ENCODE measurements at places on chromosomes 3 and 15. TPM values are rescaled to one million over a fixed set of nuclear protein-coding genes. Genes with fewer than 3 reads are reported as not detected.

DNA sequence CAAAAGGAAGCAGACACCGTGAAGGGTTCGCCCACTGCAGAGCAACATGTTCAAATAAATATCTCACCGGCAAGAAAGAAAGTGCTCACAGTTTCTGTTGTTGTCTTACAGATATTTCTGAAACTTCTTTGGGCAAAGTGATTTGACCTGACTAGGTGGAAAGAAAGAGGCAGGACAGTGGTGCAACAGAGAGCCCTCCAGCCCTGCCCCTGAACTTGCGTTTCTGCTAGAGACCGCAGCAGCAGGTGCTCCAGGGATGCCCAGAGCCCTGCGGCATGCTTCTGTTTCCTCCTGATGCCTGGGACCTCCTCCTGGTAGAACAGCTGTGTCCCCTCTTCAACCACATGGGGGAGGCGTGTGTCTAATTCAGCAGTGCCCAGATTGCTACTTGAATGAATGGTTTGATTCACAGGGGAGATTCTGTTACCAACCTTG is 123.4 kb downstream of the ATP10A start:
- no peak overlapping the region for H3K27ac ChIP-seq
- no peaks in the 10 kb centered on the region for H3K4me1 ChIP-seq
- H3K27me3 ChIP-seq: no peaks in the 10 kb centered on the region
- H3K4me3 ChIP-seq: no peak overlapping the region
- peak; percentile 52 for DNase-seq

DNA sequence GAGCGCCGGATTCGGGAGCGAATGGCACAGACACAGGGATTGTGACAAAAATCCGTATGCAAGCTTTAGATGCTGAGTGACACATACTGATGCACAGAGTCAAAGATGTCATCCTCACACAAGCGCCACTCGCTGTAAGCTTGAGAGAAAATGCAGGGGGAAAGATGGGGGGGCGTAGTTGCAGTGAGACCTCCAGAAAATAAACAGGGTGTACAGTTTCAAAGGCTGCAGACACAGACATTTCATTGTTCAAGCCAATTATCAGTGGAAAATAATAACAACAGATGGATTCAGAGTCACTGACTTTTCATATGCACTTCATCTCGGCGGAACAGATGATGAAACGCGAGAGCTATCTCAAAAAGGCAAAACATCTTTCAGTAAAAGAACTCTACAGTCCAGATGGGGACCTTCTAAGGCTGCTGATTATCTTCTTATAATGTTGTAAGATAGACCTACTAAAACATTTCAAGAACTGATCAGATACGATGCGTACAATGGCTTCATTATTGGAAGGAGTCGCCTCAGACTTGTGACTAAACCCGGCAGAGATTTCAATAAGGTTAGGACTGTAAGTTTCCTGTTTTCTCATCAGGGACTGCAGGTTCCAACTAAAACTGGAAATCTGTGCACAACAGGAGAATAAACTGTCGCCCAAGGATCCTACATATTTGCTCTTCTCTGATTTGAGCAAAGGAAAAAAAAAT is 275.4 kb downstream of the FOXP1 start:
- peaks cover 37% of the 10 kb centered on the region for H3K4me1 ChIP-seq
- no peaks in the 10 kb centered on the region for H3K27me3 ChIP-seq
- DNase-seq: no peak
- H3K27ac ChIP-seq: no peak overlapping the region
- no peak overlapping the region for H3K4me3 ChIP-seq

GRCh38 chr3:192831111-192831644 is 86.5 kb downstream of the MB21D2 start:
- H3K36me3 ChIP-seq: no peaks in the 10 kb centered on the region
- no peak overlapping the region for H3K4me3 ChIP-seq
- H3K27me3 ChIP-seq: no peaks in the 10 kb centered on the region
- no peak for DNase-seq
- H3K27ac ChIP-seq: no peak overlapping the region

DNA sequence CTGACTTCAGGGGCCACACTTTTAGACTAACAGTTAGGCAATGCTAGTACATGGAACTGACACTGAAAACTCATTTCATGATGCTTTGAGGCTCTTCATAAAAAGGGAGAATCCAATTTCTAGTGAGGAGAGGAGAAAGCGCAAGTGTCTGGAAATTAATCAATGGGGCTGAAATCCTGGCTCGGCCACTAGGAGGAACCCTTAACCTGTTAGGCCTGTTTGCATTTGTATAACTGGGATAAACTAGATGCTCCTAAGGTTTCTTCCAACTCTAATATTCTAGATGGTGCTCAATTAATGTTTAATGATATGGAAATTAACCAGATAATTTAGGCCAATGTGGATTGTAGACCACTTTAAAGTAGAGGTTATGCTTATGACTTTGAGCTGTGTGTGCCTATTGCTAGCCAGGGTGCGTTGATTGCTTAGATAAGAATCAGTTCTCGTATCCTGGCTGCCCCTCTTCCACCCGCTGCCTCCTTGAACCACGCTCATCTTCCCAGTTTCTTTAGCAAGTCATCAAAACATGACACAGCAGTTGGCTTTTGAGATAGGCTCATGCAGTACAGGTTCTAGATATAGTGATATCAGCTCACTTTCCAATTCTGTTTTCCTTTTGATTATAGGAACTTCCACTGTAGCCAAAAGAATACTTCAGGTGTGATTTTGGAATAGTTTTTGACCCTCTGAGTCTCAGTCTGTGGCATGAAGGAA is 16.8 kb upstream of the CRBN start:
- H3K4me1 ChIP-seq: no peaks in the 10 kb centered on the region
- H3K4me3 ChIP-seq: no peak overlapping the region
- DNase-seq: no peak
- H3K27me3 ChIP-seq: no peaks in the 10 kb centered on the region
- H3K27ac ChIP-seq: no peak overlapping the region

- H3K4me1 ChIP-seq: no peaks in the 10 kb centered on the region
- H3K4me3 ChIP-seq: no peak overlapping the region
- DNase-seq: no peak
- no peaks in the 10 kb centered on the region for H3K36me3 ChIP-seq
Measured at GRCh38 chr3:2334921-2335320, 236.3 kb downstream of the CNTN4 start.

- H3K36me3 ChIP-seq: no peaks in the 10 kb centered on the region
- H3K27me3 ChIP-seq: no peaks in the 10 kb centered on the region
- DNase-seq: no peak
- H3K4me3 ChIP-seq: no peak overlapping the region
- peaks cover 41% of the 10 kb centered on the region for H3K4me1 ChIP-seq
Measured at GRCh38 chr15:51096976-51097375, 2.3 kb upstream of the TNFAIP8L3 start.

GRCh38 chr3:11651900-11652299 is 8.2 kb upstream of the VGLL4 start:
- no peak for DNase-seq

DNA sequence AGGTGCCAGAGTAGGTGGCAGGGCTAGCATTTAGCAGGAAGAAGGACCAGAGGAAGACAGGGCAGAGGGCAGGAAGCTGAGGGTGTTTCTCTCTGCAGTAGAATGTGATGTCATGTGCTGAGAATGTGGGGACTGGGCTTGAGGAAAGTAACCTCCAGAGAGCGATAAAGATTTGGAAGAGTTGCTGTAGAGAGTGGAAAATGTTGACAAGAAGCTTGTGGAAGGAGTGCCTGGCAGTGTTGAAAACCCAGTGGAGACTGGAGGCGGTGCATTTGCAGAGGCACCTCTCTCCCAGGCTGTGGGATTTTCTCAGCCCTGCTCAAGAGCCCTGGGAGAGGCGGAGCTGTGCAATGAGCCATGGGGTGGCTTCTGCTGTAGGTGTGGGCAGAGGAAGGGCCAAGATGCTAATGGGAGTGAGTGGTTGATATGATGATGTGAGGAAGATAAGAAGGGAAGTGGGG is 54.8 kb downstream of the MESD start:
- H3K4me3 ChIP-seq: no peak overlapping the region
- H3K27me3 ChIP-seq: no peaks in the 10 kb centered on the region
- DNase-seq: no peak
- no peak overlapping the region for H3K27ac ChIP-seq
- no peaks in the 10 kb centered on the region for H3K36me3 ChIP-seq

DNA sequence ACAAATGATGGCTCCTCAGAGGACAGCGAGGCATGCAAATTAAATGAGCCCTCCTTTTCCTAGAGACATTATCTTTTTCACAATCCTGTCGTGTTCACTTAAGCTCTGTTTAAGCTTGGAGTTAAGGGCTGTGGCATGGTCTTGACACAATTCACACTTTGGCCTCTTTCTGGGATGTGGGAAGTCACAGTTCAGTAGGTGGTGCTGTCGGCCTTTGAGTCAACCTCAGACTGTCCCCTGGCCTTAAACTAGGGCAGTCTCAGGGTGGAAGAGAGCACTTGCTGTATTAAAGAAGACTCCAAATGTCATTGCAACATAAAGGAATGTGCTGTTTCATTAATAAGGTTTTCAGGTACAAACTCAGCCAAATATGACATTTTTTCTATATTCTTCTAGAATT is 351.0 kb downstream of the MCTP2 start:
- no peak overlapping the region for H3K27ac ChIP-seq
- no peaks in the 10 kb centered on the region for H3K27me3 ChIP-seq
- no peak for DNase-seq
- H3K4me1 ChIP-seq: no peaks in the 10 kb centered on the region
- H3K4me3 ChIP-seq: no peak overlapping the region
- H3K36me3 ChIP-seq: no peaks in the 10 kb centered on the region

DNA sequence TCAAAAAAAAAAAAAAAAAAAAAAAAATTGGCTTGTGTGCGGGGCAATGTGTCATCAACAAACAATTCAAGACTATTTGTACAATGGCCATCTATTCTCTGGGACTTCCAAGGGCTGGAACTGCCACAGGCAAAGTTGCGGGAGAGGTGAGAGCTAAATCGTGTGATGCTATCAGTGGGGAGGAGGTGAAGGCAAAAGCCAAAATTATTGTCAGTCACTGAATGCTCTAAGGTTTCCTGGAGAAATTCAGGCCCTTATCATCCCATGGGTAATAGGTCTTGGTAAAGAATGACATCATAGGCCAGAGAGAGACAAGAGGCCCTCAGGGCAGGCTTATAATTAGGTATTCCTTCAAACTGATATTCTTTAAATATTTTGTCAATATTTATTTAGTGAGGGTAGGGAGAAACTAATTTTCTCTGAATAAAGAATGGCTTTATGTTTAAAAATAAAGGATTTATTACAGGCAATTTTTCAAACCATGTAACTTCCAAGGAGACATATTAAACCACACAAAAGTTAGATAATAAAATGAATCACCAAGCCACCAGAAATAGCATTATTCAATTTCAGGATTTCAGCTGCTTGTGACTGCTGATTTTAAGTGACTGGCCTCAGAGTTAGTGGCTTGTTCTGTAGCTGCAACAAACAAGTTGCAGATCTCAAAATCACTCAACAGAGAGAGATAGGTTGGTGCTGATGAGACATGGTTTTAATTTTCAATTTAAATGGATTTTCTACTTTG is 226.3 kb upstream of the MRPL3 start:
- H3K4me3 ChIP-seq: no peak overlapping the region
- no peak for DNase-seq
- no peaks in the 10 kb centered on the region for H3K4me1 ChIP-seq
- H3K27me3 ChIP-seq: no peaks in the 10 kb centered on the region

GRCh38 chr15:67242708-67243111 is 11.8 kb downstream of the AAGAB start:
- no peaks in the 10 kb centered on the region for H3K27me3 ChIP-seq
- peaks cover 27% of the 10 kb centered on the region for H3K4me1 ChIP-seq
- H3K4me3 ChIP-seq: no peak overlapping the region

GRCh38 chr3:163175970-163176369 is 1679.4 kb downstream of the OTOL1 start:
- no peaks in the 10 kb centered on the region for H3K27me3 ChIP-seq
- H3K36me3 ChIP-seq: no peaks in the 10 kb centered on the region
- H3K4me3 ChIP-seq: no peak overlapping the region
- no peaks in the 10 kb centered on the region for H3K4me1 ChIP-seq
- DNase-seq: no peak

DNA sequence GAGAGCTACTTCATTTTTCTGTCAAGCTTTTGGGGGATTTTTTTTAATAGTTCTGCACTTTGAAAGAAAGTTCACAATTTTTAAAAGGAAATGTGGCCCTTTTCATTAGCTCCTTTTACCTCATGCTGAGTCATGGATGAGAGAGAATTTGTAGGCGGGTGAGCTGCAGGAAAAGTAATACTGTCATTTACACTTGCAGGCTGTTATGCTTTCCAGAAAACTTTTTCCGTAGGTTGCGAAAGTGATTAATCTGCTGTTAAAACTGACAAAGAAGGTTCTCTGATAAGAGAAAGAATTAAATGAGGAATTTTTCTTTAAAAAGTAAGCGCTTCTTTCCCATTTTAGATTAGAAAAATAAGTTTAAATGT is 430.2 kb downstream of the LPP start:
- H3K4me3 ChIP-seq: no peak overlapping the region
- H3K27me3 ChIP-seq: no peaks in the 10 kb centered on the region
- DNase-seq: no peak
- peaks cover 37% of the 10 kb centered on the region for H3K4me1 ChIP-seq

- H3K27me3 ChIP-seq: no peaks in the 10 kb centered on the region
- H3K36me3 ChIP-seq: no peaks in the 10 kb centered on the region
- H3K4me3 ChIP-seq: no peak overlapping the region
- H3K27ac ChIP-seq: no peak overlapping the region
- H3K4me1 ChIP-seq: no peaks in the 10 kb centered on the region
- no peak for DNase-seq
Measured at GRCh38 chr3:109784852-109785631, 447.7 kb upstream of the DPPA4 start.

- H3K27me3 ChIP-seq: no peaks in the 10 kb centered on the region
- no peak for DNase-seq
- H3K36me3 ChIP-seq: no peaks in the 10 kb centered on the region
- peaks cover 73% of the 10 kb centered on the region for H3K4me1 ChIP-seq
Measured at GRCh38 chr3:52537726-52538421, 1.5 kb downstream of the UQCC5 start.

DNA sequence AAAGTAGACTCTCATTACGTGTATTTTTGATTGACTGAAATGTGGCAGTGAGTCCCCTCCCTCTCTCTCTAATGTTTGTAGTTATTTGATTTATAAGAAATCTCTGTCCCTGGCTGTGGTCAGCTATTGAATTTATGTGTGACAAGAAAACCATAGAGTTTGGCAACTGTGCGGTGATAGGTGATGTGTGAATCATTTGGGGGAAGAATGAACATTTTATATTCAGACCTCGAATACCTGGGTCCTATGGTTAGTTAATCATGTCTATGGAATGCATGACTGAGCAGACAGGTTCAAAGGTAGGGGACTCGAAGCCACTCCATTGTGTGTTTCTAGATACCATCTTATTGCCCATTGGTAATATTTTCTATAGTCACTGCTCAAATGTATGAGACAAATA is 712.1 kb downstream of the MECOM start:
- no peaks in the 10 kb centered on the region for H3K27me3 ChIP-seq
- DNase-seq: no peak
- H3K36me3 ChIP-seq: no peaks in the 10 kb centered on the region
- no peak overlapping the region for H3K27ac ChIP-seq
- H3K4me1 ChIP-seq: peaks cover 6% of the 10 kb centered on the region

- DNase-seq: no peak
- H3K27ac ChIP-seq: no peak overlapping the region
- no peak overlapping the region for H3K4me3 ChIP-seq
- H3K36me3 ChIP-seq: no peaks in the 10 kb centered on the region
- no peaks in the 10 kb centered on the region for H3K27me3 ChIP-seq
Measured at GRCh38 chr3:133713347-133713746, 32.8 kb upstream of the TF start.

The ERICH6 gene
- not detected for total RNA-seq

The ZKSCAN7 gene
- total RNA-seq: 2.7 TPM

The GPR15 gene
- total RNA-seq: 1.2 TPM

The ADAMTS17 gene
- total RNA-seq: 16.0 TPM

The PLIN1 gene
- total RNA-seq: 53.3 TPM

The LRRC31 gene
- not detected for total RNA-seq

The C3orf33 gene
- total RNA-seq: 1.7 TPM

The DZIP1L gene
- total RNA-seq: 27.5 TPM

The AADACL2 gene
- 0.49 TPM for total RNA-seq

Data from vagina (tissue), 2 donors.